ENCODE measurements at places on chromosomes 5 and 9.
A peak's percentile ranks its signal among the peaks of the same experiment; 100 is the strongest.

DNA sequence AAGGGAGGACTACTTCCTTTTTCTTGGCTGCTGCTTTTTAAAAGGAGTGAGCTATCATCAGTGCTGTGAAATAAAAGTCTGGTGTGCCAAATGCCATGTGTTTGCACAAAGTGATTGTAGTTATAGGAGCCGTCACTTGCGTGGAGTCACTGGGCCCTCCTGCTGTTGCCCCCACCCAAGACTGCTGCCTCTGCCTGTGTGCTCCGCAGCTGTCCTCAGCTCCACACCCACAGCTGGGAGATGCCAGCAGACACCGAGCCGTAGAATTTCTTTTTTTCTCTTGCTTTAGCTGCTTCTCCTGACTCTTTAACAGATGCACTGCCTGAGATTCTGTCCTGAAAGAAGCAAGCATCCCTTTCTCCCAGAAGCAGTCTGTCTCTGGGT lies 9.8 kb upstream of the GLE1 start:
- DNase-seq = no peak

DNA sequence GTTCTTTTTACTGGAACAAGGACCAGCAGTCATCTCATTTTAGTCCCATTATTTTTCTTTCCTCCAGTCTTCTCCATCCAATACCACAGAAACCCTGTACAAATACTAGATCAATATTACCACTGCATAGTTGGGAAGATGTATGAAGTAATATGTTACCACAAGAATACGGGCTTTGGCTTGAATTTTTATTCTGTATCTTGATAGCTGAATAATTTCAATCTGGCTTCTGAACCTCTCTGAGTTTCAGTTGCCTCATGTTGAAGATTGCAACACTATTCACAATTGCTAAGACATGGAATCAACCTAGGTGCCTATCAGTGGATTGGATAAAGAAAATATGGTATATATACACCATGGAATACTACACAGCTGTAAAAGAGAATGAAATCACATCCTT lies 82.9 kb downstream of the SGCD start:
- DNase-seq = no peak

DNA sequence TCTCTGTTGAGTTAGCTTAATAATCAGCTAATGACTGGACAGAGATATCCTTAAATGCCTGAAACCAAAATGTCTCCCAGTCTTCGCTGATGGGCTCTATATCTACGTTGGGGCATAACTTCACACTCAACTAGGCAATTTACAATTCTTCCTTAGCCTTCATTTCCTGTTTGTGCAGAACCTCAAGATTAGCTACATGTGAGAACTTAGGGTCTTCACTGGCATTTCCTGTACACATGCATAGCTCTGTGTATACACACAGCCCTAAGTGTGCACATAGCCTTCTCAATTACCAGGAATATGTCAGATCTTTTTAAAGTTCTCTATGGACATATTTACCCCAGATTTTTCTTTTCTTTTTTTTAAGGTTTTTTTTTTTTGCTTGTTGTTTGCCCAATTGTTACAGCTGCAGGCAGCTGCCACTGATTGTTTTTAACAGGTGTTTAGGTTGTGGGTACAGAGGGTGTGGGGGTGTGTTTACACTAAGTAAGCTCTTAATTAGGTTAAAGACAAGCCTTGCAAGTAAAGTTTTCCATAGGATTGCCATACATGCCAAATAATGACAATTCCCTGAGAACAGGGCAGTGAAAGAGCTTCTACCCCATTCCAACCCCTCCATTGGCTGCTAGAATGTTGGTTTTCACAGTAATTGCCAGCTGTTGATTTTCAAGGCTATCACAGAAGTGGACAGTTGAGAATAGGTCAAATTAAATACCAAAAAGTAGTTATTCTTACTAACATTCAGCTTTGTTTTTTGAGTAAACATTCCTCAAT lies 441.0 kb downstream of the TLE4 start:
- DNase-seq = no peak

DNA sequence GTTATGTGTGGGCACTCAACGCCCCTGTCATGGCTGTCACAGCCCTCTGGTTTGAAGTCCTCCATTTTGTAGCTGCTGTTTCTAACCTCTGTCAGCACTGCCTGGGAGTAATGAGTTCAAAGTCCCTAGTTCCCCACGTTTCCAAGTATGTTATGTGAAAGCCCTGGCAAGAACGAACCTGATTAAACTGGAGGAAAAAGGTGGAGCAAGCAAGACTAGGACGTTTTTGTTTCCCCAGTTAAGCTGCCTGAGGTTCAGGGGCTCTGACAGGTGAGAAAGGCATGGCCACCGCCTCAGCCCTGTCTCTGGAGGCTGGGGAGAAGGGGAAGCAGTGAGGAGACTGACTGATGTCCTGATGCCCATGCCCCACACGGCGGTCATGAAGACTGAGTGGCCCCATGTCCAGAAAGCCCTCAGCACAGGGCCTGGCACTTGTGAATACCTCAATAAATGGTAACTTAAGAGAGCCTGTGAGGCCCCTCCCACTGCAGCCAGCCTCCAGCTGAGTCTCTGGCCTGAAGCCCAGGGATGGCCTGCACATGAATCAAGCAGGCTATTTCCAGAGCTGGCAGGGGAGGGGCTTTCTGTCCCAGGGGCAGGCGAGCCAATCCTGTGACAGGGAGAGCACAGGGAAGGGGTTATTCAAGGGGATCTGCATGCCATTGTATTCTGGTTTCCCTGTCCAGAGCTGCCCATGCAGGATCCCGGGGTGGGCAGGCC lies 61.8 kb downstream of the PFDN1 start:
- peak; percentile 23 for DNase-seq

DNA sequence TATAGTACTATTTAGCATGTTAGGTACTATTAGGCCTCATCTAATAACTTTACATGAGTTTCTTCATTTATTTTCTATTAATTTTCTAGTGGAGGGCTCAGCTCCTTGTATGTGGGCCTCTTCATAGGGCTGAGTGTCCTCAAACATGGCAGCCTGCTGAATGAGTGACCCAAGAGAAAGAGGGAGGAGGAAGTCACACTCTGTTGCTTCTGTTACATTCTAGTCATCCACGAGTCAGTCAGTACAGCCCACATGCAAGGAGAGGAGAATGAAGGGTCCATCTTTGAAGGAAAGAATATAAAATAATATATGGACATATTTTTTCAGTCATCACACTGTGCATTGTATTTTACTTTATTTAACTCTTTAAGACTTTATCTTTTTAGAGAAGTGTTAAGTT lies 66.6 kb upstream of the NR3C1 start:
- no peak for DNase-seq

GRCh38 chr9:77707383-77708063 lies 59.4 kb upstream of the GNA14 start:
- DNase-seq = peak; percentile 30

- DNase-seq = no peak
Observed at GRCh38 chr9:13587571-13587970, 308.1 kb upstream of the MPDZ start.

- no peak for DNase-seq
Observed at GRCh38 chr9:14023285-14023684, 290.7 kb downstream of the NFIB start.

DNA sequence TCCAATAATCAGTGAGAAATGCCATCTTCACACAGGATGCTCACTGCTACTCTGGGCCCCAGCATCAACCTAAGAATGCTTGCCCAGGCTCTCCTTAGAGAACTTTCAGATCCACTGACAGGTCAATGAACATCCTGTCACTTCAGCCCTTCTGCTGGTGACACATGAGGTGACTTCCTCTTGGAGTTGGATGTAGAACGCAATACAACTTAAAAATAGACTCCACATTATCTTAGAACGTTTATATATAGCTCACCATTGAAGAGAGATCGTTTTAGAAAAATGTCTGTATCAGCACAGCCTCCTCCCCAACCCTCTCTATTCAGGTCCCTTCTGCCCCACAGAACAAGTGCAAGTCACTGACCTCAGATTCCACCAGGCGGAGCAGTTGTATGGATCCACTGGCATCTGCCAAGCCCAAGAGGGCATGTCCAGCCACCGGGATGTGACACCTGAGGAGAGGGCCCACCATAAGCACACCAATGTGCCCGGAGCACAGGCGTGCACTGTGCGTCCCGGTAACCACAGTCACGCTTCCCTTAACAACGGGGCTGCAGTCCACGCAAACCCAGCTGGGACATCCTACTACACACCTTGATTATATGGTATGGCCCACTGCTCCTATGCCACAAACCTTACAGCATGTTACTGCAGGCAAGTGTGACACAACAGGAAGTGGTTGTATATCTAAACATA lies 2.9 kb downstream of the DPH7 start:
- no peak for DNase-seq

- DNase-seq = no peak
Observed at GRCh38 chr5:141734501-141735229, 52.6 kb upstream of the ARAP3 start.

GRCh38 chr5:33212900-33213299 lies 227.9 kb upstream of the TARS1 start:
- no peak for DNase-seq

- no peak for DNase-seq
Observed at GRCh38 chr9:4738866-4739586, 2.0 kb downstream of the AK3 start.

GRCh38 chr9:37295796-37296195 lies 126.7 kb upstream of the GRHPR start:
- no peak for DNase-seq

DNA sequence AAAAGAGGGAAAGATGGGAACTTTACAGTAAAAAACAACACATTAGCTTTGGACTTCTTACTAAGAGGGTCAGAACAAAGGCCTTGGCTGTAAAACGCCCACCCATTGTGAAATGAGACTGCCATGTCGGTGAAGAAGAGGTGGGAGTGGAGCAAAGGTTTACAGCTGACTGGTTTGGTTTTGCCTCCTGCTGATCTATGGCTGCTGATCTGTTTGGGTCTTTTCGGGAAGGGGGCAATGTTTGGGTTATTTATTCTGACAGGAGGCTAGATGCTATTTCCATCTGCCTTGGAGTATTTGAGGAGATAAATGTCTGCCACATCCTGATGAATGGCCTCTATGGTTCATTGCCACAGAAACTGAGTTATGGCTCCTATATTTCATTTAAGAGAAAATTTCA lies 408.7 kb downstream of the TLE4 start:
- DNase-seq = no peak

DNA sequence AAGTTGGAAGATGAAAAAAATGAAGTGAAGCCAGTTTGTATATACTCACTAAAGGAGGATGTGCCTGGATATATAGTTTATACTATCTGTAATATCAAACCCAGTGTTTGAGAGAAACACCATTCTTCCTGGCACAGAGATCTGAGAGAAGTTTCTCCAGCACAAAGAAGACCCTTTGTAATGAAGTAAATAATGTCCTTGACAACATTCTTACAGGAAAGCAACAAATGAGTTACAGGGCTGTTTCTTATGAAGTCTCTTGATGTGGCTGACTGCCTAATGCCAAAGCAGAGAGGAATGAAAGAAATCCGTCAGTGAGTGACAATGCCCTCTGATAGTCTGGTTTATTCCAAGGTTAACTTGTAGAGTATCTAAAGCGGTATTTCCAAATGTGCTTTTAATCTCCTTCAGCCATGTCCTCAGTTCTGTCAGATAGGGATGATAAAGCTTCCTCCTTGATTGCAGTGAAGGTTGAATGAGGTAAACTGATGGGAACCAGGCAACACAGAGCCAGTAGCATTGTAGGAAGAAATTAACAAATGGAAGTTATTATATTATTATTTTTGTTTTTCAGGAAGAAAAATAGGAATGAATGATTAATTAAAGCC lies 123.1 kb upstream of the ZNF608 start:
- DNase-seq = no peak

GRCh38 chr9:24594234-24594850 lies 48.6 kb upstream of the IZUMO3 start:
- DNase-seq = no peak

- no peak for DNase-seq
Observed at GRCh38 chr9:125821078-125821477, 73.9 kb downstream of the PBX3 start.

- no peak for DNase-seq
Observed at GRCh38 chr9:15308511-15308910, 1.5 kb upstream of the TTC39B start.

DNA sequence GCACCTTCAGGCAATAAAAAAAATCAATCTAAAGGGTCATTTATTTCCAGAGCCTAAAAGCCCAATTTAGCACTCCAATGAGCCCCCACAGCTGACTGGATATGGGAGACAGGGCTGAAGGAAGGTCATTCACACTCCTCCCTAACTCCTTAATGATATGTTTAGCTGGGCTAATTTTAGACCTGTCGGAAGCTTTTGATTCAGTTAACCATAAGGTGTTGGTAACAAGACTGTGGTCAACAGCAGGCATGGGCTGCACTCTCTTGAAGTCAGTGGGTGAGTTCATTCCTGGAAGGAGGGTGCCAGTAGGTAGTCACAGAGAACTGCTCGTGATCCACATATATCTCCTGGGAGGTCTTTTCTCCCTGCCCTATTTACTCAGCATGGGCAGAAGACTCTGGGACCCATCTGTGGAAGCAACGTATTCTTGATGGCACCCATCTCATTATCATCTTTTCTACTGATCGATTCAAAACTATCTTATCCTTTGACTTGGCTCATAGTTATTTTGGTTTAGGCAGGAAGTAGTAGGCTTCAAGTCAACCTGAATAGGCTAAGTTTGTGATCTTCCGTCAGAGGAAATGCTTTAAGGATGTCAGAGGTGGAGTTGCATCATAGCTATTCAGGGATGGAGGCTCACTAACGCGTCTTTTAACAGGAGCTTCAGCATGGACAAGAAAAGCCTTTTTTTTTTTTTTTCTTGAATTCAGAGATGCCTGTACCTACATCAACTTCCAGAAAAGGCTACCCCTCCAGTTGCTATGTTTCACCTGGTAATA lies 367.7 kb upstream of the SLC30A5 start:
- DNase-seq = no peak

GRCh38 chr5:180785121-180785781 lies 17.4 kb downstream of the MGAT1 start:
- no peak for DNase-seq

GRCh38 chr9:34454571-34455065 lies 3.8 kb downstream of the FAM219A start:
- no peak for DNase-seq

GRCh38 chr5:63310644-63311043 lies 651.6 kb downstream of the HTR1A start:
- DNase-seq = no peak

GRCh38 chr9:137161558-137162486 lies 8.0 kb downstream of the LRRC26 start:
- DNase-seq = no peak

GRCh38 chr9:119304555-119304954 lies 64.7 kb downstream of the BRINP1 start:
- DNase-seq = no peak

- DNase-seq = no peak
Observed at GRCh38 chr9:100652850-100653249, 75.0 kb downstream of the CAVIN4 start.

- DNase-seq = no peak
Observed at GRCh38 chr9:37369671-37370070, 52.8 kb upstream of the GRHPR start.

- no peak for DNase-seq
Observed at GRCh38 chr9:121736934-121737462, 85.6 kb downstream of the DAB2IP start.

- DNase-seq = no peak
Observed at GRCh38 chr5:12330993-12331588, 426.8 kb upstream of the CTNND2 start.

- no peak for DNase-seq
Observed at GRCh38 chr5:126595486-126596083, 566 bp upstream of the ALDH7A1 start.

GRCh38 chr5:59519338-59519737 lies 374.2 kb downstream of the PDE4D start:
- no peak for DNase-seq

GRCh38 chr5:94217745-94218144 lies 400.7 kb downstream of the KIAA0825 start:
- DNase-seq = no peak

Data from NCI-H446 (cell line).